Effector CD4-positive, alpha-beta T cell (primary cell): ENCODE measurements at places on chromosomes 11 and 22.

DNA sequence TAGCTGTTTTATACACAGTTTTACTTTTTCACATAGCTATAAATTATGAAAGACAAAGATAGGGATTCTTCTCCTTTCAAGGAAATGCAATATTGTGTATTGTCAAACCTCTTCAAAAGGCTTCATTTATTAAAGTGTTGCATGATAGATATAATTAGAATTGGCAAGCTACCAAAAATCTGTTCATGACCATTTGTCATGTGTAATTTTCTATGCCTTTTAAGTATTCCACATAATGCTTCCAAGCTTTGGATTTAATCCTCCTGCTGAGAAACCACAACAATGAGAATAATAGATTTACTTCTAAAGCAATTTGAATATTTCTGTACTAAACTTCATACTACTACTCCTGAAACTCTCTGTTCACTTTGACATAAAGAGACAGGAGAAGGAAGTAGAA is 403.2 kb upstream of the CCDC179 start:
- no peak for DNase-seq

DNA sequence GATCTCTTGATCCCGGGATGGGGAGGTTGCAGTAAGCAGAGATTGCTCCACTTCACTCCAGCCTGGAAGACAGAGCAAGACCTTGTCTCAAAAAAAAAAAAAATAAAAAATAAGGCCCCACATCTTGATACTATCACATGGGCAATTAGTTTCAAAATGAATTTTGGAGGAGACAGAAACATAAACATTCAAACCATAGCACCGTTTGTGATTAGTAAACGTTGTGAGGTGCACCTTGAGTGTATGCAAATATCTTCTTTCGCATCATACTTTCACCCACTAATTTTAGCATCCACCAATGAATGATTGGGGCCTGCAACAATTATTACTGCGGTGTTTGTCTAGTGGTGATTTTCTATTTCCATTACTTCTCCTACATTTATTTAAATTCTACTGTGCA is 11.0 kb upstream of the SPDYC start:
- DNase-seq, result no peak

GRCh38 chr11:79076526-79077115 is 364.2 kb downstream of the TENM4 start:
- DNase-seq, result no peak

DNA sequence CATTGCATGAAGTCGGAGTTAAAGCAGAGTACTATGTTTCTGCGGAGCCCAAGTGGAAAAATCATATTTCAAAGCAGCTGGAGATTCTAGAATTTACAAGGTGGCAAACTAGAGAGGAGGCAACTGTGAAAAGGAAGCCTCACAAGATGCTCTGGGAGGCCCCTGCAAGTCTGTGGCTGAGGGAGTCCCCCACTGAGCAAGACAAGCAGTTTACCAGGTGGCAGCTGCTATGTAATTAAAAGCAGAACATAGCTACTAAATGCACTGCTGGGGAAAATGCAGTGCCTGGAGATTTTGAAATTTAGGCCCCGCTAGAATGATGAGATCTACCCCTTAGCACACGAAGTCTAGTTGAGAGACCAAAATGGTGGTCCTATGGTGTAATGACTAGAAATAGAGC is 728.0 kb downstream of the OPCML start:
- no peak for DNase-seq

DNA sequence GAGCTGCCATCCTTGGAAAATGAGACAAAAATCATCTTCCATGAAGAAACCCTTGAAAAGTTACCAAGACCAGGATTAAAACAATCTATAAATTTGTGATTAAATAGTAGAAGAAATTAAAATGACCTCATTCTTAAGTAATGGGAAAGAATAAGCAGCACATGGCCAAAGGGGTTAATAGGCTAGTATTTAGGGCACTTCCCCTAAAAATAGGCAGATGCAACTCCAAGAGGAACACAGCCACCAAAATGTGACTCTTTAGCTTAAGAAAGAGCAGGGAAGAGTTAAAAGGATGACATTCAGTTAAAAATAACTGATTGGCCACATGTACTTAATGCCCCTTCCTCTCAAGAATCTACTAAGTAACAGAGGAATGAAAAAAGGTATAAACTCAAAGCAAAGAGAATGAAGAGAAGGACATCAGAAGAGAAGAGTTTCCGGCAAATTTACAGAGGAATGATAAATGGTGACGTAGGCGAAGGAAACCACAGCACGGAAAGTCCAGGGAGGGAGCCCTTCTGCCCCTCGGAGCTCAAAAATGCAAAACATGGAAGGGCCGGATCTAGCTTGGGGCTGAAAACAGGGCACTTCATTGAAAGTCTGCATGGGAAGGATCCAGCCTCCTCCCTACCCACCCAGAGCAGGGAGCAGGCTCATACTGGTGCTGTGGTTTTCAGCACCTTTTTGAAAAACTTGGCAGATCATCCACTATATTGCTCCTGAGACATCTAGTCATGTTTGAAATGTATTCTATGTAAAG is 17.8 kb downstream of the SCUBE2 start:
- DNase-seq, result no peak

- DNase-seq, result no peak
Measured at GRCh38 chr11:507727-508515, 879 bp upstream of the RNH1 start.

DNA sequence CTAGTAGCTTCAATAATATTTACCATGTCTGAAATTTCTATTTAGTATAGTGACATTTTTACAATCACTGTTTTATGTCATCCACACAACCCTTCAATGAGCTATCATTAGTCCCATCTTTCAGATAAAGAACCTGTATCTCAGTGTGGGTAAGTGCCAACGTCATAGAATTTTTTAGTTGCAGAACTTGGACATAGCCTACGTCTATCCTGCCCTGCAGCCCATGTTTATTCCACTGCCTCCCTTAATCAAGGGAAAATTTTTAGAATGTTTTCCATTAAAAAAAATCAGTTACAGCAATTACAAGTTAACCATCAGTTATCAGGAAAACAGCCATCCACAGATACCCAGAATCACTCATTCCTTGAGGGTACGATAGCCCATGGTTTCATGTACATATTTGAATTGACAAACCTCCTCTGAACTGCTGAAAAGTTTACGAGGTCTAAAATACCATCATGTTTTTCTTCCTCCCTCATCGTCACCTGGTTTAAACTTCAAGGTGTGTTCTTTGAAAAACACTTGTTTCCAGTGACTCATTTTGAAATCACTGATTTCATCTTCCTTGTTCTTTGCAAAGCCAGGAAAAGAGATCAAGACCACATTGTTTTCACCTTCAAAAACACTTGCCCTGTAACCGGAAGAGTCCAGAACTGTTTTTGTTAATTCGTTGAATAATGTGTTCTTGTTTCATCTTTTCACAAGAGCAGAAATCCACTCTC is 100.9 kb downstream of the FAM76B start:
- DNase-seq, result no peak
